ENCODE measurements at places on chromosomes 1 and 21.

GRCh38 chr1:24233684-24234600 is 46.9 kb upstream of the IFNLR1 start:
- no peak for DNase-seq

DNA sequence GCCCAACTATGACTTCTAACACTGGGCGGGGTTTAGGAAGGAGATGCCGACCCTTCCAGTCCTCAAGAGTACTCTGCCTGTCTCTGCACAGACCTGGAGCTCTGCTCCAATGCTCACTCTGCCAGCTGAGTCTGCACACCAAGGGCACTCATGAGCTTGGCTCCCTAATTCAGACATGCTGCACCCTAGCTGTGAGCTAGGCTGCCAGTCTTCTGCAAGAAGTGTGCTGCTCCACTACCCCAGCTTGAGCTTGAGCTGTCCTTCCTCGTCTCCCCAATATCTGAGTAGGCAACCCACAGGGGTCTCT is 13.2 kb downstream of the TP53BP2 start:
- no peak for DNase-seq

DNA sequence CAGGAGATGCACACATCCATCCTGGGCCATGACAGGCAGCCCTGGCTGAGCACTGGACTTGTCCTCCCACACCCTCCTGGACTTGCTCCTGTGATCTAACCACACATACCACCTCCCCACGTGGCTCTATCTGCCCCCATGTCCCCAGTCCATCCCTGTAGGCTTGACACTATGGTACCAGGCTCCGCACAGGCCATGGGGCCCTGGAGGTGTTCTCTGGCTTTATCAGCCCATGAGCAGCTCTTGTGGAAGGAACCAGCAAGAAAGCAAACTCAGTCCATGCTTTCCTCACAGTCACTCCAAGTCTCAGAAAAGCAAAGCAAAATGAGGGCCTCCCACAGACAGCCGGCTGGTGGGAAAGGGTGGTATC is 61.6 kb downstream of the CD46 start:
- no peak for DNase-seq

DNA sequence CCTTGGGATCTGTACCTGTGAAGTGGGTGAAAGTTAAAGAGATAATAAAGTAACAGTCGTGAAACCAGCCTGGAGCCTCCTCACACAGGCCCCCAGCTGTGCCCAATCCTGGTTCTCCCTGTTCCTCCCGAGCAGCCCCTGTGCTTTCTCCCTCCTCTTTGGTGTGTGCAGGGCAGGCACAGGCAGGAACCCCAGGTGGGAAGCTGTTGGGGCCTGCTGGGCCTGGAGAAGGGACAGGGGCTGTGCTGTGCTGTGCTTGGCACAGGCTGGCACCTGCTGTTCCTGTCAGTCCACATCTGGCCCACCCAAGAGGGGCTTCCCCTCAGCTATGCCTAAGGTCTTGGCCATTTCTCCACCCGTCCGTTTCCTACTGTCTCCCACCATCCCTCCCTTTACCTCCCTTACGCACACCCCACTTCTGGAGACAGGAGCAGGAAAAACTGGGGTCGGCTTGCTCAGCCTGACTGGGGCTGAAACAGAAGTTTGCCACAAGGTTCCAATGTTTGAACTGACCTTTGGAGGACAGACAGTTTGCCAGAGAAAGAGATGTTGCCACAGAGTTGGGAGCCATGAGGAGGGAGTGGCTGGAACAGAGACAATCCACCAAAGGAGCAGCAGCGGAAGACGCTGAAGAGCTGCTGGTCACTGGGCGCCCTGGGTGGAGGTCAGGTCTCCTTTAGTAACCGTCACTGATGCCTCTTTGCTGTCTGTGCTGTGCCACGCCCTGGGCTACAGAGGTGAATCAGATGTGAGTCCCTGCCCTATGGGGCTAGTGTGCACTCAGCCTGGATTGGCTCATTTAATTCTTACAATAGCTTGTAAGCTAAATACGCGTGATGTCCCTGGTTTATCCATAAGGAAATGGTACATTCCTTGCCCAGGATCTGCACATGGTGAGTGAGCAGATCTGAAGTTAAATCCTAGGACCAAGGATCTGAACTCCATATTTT is 18.8 kb upstream of the ARTN start:
- no peak for DNase-seq

- DNase-seq = no peak
Observed at GRCh38 chr1:236850077-236850979, 55.2 kb downstream of the MTR start.

- peak; percentile 57 for DNase-seq
Observed at GRCh38 chr1:211579440-211580302, 710 bp upstream of the SLC30A1 start.

GRCh38 chr1:229171934-229172333 is 99.0 kb upstream of the RAB4A start:
- DNase-seq = no peak

DNA sequence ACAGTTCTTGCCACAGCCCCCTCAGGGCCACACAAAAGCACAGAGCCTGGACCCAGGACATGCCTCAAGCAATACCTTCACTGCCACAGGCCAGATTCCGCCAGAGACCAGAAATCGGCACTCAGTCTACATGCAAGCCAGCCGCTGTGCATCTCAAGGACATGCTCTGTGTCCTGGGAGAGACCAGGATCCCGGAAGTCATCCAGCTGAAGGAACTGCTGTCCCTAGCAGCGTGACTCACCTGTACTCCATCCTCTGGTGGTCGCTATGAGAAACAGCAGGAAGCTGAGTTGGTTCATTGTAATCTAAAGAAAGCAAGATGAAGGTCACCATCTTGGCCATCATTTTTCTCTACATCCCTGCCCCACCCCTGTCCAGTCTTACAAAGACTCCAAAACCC is 401 bp downstream of the ITLN1 start:
- no peak for DNase-seq

DNA sequence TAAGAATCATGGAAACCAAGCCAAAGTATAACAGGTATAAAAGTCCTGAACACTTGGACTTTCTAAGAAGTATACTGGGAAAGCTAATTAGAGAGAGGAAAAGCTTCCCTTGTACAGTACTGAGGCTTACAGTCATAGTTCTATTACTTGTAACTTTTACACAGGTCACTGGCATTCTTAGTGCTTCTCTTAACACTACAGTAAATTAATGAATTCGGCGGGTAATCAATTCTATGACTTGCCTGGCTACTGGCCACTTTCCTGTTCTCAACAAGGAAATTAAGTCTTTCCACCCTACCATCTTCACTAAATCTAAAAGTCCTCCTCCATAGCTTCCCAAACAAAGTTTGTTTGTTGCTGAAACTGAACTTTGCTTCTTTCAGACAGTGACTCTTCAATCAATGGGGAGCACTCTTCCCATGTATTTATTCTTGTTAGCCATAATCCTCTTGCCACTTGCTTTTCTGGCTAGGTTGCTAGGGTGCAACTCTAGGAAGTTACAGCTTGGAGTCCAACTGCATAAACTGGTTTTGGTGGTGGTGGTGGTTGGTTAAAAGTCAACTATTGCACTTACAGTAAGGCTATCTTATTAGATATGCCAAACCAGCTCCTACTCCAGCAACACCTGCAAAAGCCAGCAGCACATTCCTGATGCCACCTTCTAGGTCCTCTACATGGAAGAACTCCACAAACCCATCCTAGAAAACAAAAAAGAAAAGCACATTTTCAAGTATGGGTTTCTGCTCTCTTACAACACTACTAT is 2.4 kb downstream of the MCL1 start:
- no peak for DNase-seq

DNA sequence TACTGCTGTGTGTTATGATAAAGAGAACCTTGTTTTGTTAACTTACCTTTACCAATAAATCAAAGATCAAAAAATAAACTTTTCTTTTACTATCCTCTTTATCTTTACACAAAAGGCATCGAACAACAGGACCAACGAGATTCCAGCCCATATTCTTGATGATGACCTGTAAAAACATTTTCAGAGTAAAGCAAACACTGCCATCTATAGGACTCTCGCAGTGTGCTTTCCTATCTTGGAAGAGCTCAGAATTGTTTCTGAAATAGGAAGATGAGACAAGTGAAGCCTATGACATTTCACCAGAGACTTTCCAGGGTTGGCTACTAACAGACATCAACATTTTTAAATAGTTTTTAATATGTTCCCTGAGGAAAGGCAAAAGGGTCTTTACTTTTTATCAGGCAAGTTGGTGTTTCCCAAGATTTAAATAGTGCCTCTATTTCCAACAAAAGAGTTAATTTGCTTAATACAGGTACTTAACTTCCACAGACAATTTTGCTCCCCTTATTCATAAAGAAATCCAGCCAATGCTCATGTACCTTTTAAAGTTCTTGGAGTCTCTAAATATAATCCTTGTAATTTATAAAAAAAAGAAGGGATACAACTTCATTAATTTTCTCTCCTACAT is 7.3 kb downstream of the GLMN start:
- DNase-seq = no peak

DNA sequence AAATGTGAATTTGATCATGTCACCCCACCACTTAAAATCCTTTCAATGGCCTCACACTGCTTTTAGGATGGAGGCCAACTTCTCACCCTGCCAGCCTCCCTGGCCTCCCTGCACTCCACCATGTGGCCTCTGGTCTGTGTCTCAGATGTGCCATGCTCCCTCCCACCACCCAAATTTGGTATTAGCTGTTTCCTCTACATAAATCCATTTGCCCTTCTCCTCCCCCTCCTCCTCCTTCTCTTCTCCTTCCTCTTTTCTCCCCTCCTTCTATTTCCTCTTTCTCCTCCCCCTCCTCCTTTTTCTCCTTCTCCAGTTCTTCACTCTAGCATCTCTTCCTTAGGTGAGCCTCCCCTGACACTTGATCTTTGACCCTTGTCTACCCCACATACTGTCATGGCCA is 16.7 kb upstream of the GUCA2B start:
- DNase-seq = no peak

- DNase-seq = no peak
Observed at GRCh38 chr1:215710036-215710898, 143.2 kb downstream of the KCTD3 start.

GRCh38 chr21:41926117-41926806 is 27.6 kb downstream of the C2CD2 start:
- no peak for DNase-seq

DNA sequence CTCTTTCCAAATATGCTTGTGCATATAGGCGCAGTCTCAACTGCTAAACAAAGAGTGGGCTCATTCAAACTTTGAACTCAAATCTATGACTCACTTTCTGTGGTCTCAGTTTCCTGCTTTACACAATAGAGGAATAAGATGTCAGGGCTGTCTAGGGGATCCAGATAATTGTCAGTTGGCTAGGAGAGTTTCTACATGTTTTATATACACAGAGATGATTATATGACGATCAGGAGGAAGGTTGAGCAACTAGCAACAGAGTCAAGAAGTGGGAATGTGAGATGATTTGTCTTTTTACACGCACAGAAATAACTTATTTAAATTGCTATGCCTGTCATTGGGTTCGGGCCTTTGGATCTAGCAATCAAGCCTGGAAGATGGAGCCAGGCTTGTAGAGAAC is 299.4 kb upstream of the LYPLAL1 start:
- no peak for DNase-seq

DNA sequence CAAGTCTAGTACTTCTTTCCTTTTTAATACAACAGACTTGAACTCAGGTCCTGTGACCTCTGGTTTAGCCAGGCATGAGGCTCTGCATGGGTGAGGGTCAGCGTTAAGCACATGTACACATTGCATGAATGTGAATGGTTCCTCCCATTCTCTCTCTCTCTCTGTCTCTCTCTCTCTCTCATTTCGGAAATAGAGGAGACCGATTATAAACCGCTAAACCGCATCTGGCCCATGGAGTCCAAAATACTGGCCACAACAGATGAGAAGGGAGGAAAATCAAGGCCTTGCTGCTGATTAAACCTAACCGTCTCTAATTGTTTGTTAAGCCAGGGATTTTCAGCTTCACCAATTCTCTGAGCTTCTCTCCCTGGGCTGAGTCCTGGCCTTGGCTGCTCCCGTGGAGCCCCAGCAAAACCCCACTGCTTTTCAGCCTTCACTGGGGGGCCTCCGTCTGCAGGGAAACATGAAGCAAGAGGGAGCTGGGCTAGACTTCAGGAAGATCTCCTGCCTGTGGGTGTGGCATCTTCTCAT is 6.6 kb downstream of the RSPO1 start:
- no peak for DNase-seq

- DNase-seq = no peak
Observed at GRCh38 chr1:221756830-221757551, 15.1 kb upstream of the DUSP10 start.

DNA sequence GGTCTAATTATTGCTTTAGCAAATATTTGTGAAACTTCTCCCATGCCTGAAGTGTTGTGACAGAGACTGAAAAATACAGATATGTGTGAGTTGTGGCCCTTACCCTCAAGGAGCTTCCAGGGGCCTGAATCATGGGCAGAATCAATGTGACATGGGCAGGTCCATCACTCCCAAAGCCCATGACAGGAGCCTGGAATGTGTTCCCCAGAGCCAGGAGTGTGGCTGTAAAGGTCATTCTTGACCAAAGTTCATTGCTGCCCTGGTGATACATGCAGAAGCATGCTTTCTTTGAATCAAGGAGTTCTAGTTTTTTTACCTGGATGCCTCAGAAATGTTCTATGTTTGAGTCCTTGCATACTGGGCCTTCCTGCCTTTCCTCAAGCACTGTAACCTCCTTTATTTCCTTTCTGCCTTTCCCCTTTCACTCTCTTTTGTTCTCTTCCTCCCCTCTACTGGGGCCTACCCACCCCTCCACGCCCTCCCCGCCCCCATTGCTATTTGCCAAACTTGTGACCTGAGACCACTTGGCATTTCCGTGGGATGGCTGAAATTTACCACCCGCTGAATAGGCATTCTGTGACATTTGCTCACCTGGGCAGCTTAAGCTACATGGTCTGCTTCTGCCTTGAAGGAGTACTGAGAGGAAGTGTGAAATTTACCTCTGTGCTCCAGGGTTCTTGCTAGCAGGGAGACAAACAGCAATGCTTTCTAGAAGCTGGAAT is 19.7 kb downstream of the PBX1 start:
- DNase-seq = no peak

DNA sequence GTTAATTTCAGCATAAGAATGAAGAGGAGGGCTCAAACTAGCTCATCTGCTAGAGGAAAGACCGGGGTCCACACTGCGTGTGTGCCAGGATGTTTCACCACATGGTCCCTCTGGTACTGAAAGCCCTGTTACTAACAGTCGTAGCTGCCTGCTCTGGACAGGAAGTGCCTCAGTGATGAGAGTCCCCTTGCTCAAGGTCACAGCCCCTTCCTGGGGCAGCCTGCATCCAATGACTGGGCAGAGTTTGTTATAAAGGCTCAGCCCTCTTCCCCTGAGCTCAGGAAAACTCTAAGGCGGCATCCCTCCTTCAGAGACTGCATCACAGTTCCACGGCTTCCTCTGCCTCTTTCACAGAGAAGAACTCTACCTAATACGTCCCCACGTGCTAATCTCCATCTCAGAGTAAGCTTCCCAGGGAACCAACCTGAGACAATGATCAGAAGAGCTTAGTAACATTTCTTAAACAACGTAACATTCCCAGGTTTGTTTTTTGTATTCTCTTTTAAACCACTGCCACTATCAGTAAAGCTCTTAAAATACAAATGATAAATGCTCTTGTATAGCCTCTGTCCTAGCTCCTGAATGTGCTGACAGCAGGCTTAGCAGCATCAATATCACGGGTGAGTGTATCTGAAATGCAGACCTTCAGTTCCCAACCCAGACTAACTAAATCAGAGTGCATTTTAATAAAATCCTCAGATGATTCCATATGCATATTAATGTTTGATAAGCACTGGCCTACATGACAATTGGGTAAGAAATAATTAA is 38.0 kb upstream of the ATP1A1 start:
- DNase-seq = no peak

All from stimulated activated CD8-positive, alpha-beta memory T cell treated with anti-CD3 and anti-CD28 coated beads, Interleukin-4, amount 100 ng/mL, for 4 hours (primary cell).